Esophagus squamous epithelium (tissue), 5 donors: ENCODE measurements at places on chromosomes 16 and 17.

DNA sequence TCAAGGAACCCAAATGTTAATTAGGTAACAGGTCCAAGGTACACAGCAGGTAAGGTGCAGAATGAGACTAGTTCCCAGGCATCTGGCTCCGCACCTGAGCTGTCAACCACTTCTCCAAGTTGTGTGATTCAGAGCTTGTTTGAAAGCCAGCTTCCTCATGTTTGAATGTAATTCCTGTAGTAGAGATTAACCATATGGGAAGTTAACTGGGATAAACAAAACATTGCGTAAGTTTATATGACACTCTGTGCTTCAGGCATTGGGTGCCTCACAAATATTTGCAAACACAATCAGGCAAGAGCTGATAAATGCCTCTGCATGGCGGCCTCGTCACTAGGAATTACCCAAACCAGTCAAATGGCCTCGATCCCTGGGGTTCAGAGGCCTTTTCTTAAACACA, 27.9 kb upstream of the CPHXL start:
- no peak for DNase-seq

DNA sequence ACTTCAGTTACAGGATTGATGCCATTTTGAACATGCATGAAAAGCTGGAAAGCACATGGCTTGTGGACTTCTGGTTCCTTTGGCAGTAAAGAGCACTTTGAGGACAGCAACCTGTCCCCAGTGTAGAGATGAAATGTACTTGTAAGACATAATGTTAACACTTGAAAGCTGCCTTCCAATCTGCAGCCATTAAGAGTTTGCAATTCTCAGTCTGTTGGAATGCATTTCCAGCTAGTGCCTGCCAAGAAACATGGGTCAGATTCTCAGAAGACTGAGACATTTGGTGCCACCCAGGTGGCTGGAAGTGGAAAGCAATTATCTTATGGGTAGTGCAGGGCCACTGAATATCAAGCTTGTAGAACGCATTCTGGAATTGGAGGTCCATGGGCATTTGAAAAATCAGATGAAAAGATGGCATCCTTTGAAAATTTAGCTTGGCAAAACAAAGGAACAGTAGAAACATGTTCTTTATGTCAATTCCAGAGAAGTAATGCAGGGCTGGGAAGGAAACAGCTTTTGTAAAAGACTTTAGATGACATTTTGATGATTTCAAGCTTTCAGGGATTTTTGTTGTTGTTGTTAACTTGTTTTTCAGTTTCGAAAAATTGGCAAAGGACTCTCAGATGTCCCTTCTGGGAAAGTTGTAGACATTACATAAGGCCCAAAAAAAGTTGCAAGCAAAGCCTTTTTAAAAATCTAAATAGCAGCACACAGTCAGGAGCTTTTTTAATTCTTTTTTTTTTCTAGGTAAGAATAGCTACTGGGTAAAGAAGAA, 147.0 kb downstream of the ABCA8 start:
- DNase-seq = no peak

DNA sequence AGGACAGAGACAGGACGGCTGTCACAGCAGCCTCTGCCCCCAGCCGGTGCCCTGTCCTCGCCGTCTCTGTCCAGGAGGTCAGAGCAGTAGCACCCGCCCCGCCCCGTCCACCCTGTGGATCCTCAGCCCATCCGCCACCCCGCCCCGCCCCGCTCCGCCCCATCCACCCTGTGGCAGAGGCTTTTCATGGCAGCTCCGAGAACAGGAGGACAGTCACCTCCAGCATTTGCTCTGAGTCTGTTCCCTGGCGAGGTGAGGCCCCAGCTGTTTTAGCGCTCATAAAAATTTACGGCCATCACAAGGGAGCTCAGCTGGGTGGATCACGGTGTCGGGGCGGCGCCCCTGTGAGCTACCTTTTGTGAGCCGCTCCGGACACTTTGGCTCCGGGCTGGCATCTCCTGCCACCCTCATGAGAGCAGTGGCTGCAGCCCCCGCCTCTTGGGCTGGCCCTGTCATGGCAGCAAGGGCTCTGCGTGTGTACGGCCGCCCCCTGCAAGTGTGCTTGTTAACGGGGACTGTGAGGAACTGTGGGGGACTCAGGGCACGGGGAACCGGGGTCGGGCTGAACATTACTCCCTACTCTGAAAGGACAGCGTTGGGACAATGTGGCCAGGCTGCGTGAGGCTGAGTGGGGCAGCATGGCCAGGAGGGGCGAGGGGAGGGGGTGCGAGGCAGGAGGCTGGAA, 32.3 kb upstream of the GNG13 start:
- DNase-seq = no peak

- DNase-seq = no peak
Measured at GRCh38 chr16:68257906-68258800, 6.2 kb upstream of the SLC7A6 start.

DNA sequence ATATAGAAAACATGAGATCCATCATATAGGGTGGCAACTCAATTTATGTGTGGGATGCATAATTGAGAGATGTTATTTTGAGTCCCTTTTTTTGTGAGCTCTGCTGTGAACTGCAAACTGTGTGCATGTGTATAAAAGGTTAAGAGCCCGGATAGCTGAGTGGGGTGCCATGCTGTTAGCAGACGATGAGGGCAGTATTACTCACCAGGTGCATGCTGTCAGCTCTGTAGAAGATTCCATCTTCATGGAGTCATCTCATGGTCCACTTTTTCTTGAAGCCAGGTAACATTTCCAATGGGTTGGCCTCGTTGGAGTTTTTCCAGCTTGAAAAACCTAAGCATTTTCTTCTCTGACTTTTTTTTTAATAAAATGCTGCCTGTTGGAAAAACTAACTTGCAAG, 43.0 kb upstream of the RHBDL3 start:
- no peak for DNase-seq

- DNase-seq = no peak
Measured at GRCh38 chr16:49596648-49597291, 223.2 kb downstream of the C16orf78 start.

- no peak for DNase-seq
Measured at GRCh38 chr16:598823-599739, 9.2 kb downstream of the RAB40C start.

DNA sequence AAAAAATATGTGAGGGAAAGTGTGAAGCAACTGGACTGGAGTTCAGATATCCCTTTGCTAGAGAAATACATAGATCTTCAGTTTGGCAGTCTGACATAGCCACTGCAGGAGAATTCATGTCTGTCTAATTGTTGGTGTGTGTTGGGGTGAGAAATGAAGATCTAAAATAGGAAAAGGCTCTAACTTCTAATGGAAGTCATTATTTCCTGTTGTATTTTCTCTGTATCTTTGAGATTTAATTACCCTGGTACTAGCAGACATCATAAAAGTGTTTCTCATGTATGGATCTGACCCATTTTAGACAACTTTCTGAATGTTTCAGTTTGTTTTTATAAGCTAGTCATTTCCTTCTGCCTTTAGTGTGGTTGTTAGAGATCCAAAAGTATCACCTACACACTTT, 128.3 kb downstream of the NLK start:
- no peak for DNase-seq

DNA sequence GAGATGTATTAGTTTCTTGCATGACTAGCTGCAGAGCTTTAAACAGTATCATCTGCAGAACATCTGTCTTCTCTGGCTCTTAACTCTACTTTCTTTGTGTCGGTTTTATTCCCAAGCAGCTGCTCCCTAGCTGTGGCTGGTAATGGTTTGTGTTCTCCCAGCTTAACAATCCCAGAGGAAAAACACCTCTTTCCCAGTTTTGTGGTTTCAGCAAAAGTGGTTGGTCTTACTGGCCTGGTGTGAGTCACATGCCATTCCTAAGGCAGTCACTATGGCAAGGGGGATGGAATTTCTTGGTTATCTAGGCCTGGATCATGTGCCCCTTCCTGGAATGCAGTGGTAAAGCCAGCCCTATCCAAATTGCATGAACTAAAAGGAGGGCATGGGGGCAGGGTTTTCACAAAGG, 27.5 kb downstream of the OMG start:
- no peak for DNase-seq

- no peak for DNase-seq
Measured at GRCh38 chr17:42285346-42286050, 2.8 kb upstream of the STAT5A start.
